ENCODE measurements at places on chromosomes 2 and 18.
A peak's percentile ranks its signal among the peaks of the same experiment; 100 is the strongest.

GRCh38 chr2:49490710-49491109 lies 336.4 kb upstream of the FSHR start:
- no peak for DNase-seq

DNA sequence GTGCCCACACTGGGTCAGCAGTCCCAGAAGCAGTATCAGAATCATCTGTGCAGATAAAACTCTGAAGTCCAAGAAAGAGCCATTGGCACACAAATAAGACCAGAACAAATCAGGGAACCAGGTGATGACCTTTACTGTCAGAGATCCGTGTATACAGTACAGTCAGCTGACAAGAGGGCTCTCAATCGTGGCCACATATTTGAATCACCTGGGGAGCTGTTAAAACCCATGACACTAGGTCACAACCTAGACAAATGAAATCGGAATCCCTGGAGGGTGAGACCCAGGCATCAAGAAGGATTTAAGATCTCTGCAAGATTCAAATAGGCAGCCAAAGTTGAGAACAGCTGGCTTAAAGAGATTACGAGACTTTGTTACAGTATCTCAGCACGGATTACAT lies 807.1 kb downstream of the RNF144A start:
- no peak for DNase-seq

DNA sequence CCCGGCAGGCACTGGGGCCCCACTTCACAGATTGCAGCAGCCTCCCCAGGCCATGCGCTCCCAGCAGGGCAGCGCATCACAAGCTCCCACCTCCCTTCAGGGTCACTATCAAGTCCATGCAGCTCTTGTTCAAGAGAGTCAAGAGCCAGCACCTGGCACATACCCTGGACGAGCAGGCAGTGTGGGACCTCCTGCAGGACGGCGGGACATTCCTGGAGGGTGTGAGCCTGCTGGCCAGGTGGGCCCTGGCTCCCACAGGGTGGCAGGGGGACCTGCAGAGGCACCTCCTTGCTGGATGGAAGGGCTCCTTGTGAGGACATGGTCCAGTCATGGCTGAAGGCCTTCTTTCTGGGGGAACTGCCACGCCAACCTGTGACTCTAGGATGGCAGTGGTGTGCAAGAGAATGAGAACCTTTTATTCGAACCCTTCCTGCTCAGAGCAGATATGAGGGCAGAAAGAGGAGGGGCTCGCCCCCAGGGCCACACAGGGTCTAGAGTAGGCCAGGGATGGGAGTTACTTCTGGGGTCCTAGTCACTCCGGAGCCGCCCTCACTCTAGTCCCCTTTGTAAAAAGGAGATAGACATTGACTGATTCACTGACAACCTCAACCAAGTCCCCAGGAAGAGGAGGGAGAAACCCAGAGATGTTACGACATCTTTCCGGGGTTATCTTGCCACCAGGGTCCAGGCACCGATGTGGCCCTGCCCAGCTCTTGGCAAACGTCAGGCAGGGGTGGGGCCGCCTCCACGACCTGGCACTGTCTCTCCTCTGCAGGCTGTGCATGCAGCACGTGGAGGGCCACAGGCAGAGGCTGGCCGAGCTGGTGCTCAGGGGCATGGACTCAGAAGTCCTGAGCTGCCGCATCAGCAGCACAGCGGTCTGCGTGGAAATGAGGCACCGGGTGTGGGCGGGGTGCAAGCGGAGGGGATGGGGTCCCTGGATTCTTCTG lies 31.3 kb downstream of the HJURP start:
- DNase-seq: no peak

GRCh38 chr2:129229830-129230441 lies 749.5 kb upstream of the RAB6C start:
- DNase-seq: no peak

DNA sequence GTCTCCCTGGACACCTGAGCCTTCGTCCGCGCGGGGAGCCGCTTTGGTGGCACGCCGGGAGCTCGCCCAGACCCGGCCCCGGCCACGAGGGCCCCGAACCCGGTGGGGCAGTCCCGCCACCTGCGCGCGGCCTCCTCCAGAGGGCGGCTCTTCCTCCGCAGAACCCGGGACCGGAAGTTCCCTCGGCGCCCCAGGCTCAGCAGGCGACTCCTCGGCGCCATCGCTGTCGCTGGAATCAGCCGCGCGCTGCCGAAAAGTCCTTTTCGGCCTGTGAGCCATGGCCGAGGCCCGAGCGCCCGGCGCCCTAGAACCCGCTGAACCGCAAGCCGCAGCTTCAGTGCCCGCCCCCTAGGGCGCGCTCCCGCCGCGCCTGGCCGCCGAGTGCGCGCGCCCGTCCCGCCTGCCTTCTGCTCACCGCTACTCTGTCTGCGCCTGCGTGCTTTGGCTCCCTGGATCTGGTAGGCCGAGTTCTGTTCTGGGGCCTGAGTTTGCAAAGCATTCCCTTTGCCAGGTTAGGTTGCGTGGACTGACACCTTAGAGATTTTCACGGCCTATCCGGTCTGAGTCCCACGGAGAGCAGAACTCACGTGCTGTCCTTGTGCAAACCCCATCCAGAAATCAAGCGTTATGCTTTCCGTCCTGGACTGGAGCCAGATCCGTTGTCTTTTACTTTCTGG lies at the start of gene GCFC2:
Gene GCFC2 (minus strand): TSS at position 339 of the 677 bp plus-strand sequence. CDS start 60 bp downstream, at position 279.
- DNase-seq: peak; percentile 61

- no peak for DNase-seq
Observed at GRCh38 chr2:172232708-172233396, 130.2 kb upstream of the DLX2 start.

GRCh38 chr2:85994421-85994777 lies 105.6 kb upstream of the ST3GAL5 start:
- no peak for DNase-seq

DNA sequence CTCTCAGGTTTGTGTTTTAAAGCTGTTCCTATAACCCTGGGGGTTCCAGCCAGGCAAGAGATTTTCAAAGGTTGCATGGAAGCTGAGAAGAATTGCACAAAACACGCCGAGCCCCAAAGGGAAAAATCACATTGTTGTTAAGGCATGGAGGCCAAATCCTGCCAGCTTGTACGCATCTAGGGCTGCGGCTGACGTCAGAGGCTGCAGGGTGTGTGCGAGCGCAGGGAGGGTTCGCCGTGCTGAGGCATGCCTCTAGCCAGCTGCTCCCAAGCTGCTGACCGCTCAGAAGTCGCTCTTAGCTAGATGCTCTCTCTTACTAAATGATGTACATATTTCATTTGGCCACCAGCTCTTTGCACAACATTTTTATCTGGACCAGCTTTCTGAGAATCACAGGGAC lies 191.8 kb downstream of the LPIN1 start:
- no peak for DNase-seq

DNA sequence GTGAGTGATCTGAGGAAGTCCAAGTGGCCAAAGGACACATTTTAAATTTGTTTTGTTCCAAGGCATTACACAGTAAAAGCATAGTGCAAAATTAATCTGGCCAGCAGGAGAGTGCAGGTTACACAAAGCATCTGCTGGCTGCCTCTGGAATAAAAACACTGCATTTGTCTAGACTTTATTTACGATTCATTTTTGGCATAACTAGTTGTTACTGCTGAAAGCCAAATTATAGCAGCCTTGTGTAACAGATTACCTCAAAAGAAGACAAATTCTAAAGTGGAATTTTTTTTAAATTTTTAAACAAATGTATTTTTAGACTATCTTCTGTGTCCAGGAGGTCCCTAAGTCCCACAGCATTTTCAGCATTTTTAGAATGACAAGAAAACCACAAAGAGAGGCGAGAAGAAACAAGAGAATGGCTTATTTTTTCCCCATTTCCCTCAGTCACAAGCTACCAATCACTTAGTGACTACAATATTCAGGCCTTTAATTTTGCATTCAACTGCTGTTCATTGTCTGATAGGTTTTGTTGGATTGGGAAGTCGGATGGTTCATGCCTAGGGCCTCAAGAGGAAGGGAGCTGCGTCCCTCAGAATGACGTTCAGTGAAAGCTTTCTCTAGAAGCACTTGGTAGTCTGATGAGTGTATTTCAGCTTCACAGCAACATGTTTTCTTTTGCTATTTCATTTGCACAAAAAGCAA lies 46.0 kb downstream of the TMEFF2 start:
- DNase-seq: no peak

- no peak for DNase-seq
Observed at GRCh38 chr2:224181534-224182155, 142.6 kb upstream of the SERPINE2 start.

DNA sequence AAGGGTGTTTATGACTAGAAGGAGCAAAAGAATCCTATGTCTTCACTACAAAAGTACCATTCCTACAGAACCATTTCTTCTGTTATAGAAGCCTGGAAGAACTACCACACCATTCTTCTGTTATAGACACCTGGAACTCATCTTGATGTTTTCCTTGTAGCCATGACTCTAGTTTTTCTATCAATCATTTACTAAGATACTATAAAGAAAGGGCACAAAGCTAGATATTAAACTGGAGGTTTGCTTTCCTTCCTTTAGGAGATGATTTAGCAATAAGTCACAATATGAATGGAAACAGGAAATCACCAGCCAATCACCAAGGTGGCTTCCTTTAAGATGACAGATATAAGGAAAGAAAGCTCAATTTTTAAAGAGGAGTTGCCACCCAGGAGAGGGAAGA lies 100.3 kb upstream of the NEUROD1 start:
- DNase-seq: no peak

GRCh38 chr2:24491542-24492420 lies 727 bp downstream of the NCOA1 start:
- DNase-seq: peak; percentile 58

- DNase-seq: no peak
Observed at GRCh38 chr18:10205151-10205550, 249.3 kb upstream of the APCDD1 start.

- no peak for DNase-seq
Observed at GRCh38 chr2:61272421-61273070, 110.6 kb downstream of the C2orf74 start.

GRCh38 chr2:160257041-160257742 lies 57.1 kb upstream of the ITGB6 start:
- DNase-seq: no peak

DNA sequence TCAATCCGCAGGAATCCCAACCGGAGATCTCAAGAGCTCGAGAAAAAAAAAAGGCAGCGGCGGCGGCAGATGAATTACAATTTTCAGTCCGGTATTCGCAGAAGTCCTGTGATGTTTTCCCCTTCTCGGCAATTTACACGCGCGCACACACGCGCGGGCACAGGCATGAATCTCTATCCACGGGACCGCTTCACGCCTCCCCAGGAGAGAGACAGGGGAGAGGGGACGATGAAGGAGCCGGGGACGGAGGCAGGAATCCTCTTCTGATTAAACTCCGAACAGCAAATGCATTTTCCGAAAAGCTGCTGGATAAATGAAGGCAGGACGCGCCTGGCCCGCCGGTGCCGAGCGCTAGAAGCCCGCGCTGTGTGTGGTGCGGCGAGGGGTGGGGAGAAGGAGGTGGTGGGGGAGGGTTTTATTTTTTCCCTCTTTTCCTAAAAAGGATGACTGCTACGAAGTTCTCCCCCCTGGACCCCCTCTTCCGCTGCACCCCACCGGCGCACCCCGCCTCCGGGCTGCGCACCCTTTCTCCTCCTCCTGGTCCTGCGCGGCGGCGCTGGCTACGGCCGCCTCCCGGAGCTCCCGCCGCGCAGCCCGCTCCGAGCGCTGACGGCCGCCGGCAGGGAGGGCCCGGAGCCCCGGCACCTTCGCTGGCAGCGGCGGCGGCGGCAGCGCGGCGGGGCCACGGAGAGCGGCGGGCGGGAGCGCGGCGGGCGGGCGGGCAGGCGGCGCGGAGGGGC lies at the start of gene BCL2:
Gene BCL2 (minus strand): TSS at position 387 of the 740 bp plus-strand sequence.
- DNase-seq: peak; percentile 29

DNA sequence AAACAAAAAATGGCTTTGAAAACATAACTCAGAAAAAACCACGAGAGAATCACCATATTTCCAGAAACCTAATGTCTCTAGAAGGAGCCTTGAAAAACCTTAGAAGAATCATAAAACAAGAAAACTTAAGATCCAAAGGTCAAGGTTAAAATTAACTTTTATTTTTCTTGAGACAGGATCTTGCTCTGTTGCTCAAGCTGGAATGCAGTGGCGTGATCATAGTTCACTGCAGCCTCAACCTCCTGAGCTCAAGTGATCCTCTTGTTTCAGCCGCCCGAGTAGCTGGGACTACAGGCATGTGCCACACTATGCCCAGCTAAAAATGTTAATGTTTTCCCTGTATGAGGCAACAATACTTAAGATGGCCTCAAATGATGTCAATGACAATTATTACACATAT lies 254.2 kb upstream of the SESTD1 start:
- no peak for DNase-seq

GRCh38 chr2:27729198-27729597 lies 42.3 kb upstream of the MRPL33 start:
- DNase-seq: no peak

GRCh38 chr18:10188971-10189810 lies 265.2 kb upstream of the APCDD1 start:
- DNase-seq: no peak

DNA sequence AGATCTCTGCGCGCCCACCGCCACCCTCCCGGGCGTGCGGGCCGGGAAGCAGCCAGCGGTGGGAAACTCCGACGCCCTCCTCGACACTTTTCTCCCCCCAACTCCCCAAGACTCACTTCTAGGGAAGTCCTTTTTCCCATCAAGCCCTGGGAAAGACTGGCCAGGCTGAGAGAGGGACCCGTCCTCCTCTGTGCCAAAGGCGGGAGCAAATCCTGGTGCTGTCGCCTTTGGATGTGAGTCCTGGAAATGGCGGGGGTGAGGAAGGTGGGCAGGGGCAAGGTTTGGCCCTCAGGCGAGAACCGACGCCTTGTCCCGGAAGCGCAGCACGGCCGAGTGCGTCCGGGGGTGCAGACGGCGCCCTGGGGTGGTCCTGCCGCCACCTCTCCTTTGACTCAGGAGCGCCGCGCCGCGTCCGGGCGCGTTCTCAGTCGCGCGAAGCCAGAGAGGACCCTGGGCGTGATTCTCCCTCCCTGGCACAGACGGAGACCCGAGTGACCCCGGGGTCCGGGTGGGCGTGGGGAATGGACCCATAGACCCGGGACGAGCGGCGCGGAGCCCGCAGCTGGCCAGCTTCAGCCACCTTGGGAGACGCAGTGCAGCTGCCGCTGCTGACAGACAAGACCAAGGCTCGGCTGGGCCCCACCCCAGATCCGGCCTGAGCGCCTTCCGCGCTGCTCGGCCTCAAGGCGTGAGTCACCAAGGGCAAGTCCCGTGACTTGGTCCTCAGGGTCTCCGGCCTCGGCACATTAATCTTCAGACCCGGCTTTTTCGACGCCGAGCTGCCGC lies 3.5 kb upstream of the LBX2 start:
- no peak for DNase-seq

DNA sequence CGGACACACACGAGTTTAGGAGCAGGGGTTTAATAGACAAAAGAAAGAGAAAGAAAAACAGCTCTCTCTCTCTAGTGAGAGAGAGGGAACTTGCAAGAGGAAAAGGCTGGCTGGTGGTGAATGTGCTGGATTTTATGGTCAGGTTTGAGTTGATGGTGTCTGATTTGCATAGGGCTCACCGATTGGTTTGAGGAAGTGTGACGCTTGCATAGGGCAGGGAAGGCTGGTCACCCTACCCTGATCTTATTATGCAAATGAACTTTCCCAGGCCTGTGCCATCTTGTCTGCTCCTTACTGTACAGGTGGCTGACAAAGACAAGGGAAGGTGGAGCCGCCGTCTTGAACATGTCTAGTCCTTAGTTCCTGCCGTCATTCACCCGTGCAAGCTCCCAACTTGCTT lies 408.9 kb downstream of the RIT2 start:
- no peak for DNase-seq
